Right renal pelvis (tissue), 4 donors: ENCODE measurements at places on chromosomes 13 and 19. TPM values are rescaled to one million over a fixed set of nuclear protein-coding genes. Genes with fewer than 3 reads are reported as not detected.

DNA sequence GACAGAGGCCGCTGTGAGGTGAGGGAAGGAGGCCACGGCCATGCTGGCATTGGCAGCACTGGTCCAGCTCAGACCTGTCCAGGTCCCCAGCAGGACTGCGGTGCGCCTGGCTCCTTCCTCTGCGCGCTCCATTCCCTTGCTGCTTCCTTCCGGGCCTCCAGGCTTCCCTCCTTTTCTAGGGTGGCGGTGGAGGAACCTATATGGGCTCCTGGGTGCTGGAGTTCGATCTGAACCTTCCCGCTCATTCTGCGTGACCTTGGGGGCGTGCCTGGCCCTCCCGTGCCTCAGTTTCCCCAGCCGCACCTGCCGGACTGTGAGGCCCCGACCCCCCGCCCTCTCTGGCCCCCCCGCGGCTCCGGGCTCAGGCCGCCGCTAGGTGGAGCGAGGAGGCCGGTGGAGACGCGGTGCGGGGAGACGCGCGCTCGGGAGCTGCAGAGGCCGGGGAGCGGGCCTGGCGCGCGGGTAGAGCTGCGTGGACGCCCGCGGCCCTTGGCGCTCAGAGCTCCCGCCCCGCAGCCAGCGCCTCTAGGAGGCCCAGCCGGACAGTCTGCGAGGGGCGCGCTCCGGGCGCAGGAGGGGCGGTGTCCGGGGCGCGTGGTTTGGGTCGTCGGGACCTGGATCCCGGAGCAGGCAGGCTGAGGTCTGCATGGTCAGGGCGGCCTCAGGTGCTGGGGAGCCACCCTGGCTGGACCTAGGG lies 29.9 kb downstream of the EFNA2 start:
- DNase-seq: no peak

- no peak for DNase-seq
These were observed 7.6 kb downstream of the DNAJB1 start for GRCh38 chr19:14510311-14511228.

DNA sequence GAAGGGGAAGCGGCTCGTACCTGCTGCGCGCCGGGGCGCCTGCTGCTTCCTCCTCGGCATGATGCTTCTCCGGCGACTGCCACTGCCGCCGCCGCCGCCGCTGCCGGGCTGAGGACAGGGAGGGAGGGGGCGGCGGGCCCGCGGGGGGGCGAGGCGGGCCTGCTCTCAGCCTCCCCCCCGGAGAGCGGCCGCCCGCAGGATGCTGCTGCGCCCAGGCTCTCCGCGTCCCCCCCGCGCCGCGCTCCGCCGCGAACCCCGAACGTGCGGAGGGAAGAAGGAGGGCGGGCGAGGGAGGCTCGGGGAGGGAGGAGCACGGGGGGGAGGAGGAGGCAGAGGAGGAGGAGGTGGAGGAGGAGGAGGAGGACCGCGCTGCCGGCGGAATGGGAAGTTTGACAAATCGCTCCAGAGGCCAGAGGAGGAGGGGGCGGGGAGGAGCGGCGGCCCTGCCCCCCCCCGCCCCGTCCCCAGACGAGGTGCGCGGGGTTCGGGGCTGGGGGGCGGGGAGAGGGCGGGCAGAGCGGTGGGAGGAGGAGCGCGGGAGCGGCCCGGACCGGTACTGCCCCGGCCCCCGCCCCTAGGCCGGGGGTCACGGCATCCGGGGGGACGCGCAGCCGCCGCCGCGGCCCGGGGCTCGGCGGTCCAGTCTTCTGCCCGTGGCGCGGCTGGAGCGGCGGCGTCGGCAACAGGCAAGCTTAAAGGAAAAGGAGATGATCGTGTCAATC lies at the start of gene TSHZ3:
Gene TSHZ3, minus strand, starts transcription at position 277 of the 722 bp plus-strand sequence. Its CDS starts 217 bp downstream, at position 60.
- DNase-seq: peak; percentile 61

DNA sequence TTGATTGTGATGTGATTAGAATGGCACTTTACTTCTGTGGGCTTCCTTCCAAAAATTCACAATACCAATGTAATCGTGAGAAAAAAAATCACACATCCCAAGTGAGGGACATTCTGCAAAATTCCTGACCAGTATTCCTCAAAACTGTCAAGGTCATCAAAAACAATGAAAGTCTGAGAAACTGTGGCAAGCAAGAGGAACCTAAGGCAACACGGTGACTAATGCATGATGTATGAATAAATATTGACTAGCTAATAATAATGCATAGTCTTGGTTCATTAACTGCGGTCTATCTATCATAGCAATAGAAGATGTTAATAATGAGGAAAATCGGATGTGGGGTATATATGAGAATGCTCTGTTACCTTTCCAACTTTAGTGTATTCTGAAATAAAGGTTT lies 159.0 kb downstream of the RFC3 start:
- no peak for DNase-seq

DNA sequence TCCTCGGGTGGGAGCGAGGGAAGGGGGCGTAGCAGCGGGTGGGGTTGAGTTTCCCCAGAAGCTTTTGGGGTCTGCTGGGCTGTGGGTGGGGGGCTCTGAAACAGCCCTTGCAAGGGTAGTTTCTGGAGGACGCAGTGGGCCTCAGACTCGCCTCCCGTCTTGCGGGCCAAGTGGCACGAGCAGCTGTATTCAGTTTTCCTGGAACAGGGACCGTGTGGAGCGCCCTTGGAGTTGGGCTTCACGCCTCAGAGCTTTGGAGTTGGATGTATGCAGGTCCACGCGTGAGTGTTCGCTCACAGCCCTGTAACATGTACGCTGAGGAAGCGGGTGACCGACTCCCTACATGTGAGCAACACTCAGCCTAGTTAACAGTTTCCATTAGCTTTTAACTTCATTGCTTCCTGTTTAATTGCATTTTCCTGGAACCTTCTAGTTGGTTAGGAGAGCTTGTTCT lies 603 bp downstream of the TM9SF2 start:
- DNase-seq: peak; percentile 27

The ZNF555 gene
- 16.4 TPM for polyA plus RNA-seq

The ATP4A gene
- not detected for polyA plus RNA-seq

The IGFL3 gene
- polyA plus RNA-seq: not detected

The C5AR2 gene
- 0.29 TPM for polyA plus RNA-seq
